ENCODE measurements at places on chromosomes 7 and 10. TPM values are rescaled to one million over a fixed set of nuclear protein-coding genes. Genes with fewer than 3 reads are reported as not detected.

- peak overlapping the region; percentile 93 for H3K27ac ChIP-seq
- H3K27me3 ChIP-seq, result no peaks in the 10 kb centered on the region
- no peaks in the 10 kb centered on the region for H3K4me1 ChIP-seq
- no peaks in the 10 kb centered on the region for H3K36me3 ChIP-seq
- H3K4me3 ChIP-seq, result peak overlapping the region; percentile 68
- DNase-seq, result peak; percentile 53
Measured at GRCh38 chr7:143901332-143901667, 676 bp downstream of the TCAF1 start.

Gene NPSR1
- polyA plus RNA-seq, result not detected

Gene RBP3
- not detected for polyA plus RNA-seq

- no peak overlapping the region for H3K4me3 ChIP-seq
- no peaks in the 10 kb centered on the region for H3K4me1 ChIP-seq
- DNase-seq, result peak; percentile 19
- no peaks in the 10 kb centered on the region for H3K36me3 ChIP-seq
- no peaks in the 10 kb centered on the region for H3K27me3 ChIP-seq
Measured at GRCh38 chr10:21989453-21990154, 13.9 kb downstream of the DNAJC1 start.

- peaks cover 42% of the 10 kb centered on the region for H3K4me1 ChIP-seq
- no peak for DNase-seq
Measured at GRCh38 chr7:37365405-37365804, 83.3 kb downstream of the ELMO1 start.

DNA sequence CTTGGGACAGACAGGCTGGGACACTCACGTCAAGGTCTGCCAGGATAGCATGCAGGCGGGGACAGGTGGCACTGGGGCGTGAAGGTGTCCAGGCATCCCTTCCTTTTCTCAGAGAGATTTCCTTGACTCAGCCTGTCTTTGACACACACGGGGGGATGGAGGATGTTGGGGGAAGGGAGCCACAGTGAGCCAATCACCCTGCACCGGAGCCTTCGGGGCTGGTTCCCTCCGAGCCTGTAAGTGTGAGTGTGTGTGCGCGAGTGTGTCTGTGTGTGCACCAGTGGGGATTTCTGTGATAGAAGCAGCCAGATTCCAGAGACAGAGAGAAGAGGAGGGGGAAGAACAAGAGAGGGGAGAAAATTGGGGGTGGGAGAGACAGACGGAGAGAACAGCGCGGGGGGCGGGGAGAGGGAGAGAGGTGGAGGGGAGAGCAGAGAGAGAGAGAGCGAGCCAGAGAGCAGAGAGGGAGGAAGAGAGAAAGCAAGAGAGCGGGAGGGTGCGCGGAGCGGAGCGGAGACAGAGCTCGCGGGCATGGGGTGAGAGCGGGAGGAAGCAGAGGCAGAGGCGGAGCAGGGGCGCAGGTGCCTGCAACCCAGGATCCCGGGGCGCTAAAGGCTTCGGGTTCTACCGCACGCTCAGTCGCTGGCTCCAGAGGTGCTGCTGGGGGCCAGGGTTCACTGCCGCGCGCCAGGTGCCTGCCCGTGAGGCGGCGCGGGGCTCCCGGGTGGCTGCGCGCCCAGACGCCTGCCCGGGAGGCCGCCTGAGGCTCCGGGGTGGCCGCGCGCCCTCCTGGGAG lies 466 bp upstream of the GPR26 start:
- no peaks in the 10 kb centered on the region for H3K36me3 ChIP-seq
- H3K4me1 ChIP-seq, result no peaks in the 10 kb centered on the region
- no peak for DNase-seq

- no peak overlapping the region for H3K4me3 ChIP-seq
- DNase-seq, result peak; percentile 74
- peaks cover 100% of the 10 kb centered on the region for H3K36me3 ChIP-seq
- H3K27ac ChIP-seq, result peak overlapping the region; percentile 6
- H3K4me1 ChIP-seq, result no peaks in the 10 kb centered on the region
Measured at GRCh38 chr10:59808896-59809643, 55.8 kb upstream of the MRLN start.

Gene MALRD1
- polyA plus RNA-seq, result 0.10 TPM

Data from heart right ventricle (tissue), 16 donors.